ENCODE measurements at places on chromosomes 11 and 22. TPM values are rescaled to one million over a fixed set of nuclear protein-coding genes. Genes with fewer than 3 reads are reported as not detected.

The GAL3ST1 gene
- not detected for total RNA-seq

The MOV10L1 gene
- not detected for total RNA-seq

The E2F8 gene
- total RNA-seq: 2.7 TPM

The CLMP gene
- 16.6 TPM for total RNA-seq

The OR5P2 gene
- total RNA-seq: not detected

The NXPE2 gene
- not detected for total RNA-seq

The VPS51 gene
- 139 TPM for total RNA-seq

The CBX7 gene
- 0.80 TPM for total RNA-seq

The TSPAN32 gene
- 0.30 TPM for total RNA-seq

The OR56A1 gene
- total RNA-seq: not detected

The NLRP14 gene
- not detected for total RNA-seq

The TRPC6 gene
- total RNA-seq: 0.11 TPM

The MEI1 gene
- total RNA-seq: 1.4 TPM

The LMNTD2 gene
- 0.08 TPM for total RNA-seq

The LUZP2 gene
- 0.07 TPM for total RNA-seq

Data from HT1080 (cell line).